A673 (cell line): ENCODE measurements at places on chromosomes 7 and 10.

DNA sequence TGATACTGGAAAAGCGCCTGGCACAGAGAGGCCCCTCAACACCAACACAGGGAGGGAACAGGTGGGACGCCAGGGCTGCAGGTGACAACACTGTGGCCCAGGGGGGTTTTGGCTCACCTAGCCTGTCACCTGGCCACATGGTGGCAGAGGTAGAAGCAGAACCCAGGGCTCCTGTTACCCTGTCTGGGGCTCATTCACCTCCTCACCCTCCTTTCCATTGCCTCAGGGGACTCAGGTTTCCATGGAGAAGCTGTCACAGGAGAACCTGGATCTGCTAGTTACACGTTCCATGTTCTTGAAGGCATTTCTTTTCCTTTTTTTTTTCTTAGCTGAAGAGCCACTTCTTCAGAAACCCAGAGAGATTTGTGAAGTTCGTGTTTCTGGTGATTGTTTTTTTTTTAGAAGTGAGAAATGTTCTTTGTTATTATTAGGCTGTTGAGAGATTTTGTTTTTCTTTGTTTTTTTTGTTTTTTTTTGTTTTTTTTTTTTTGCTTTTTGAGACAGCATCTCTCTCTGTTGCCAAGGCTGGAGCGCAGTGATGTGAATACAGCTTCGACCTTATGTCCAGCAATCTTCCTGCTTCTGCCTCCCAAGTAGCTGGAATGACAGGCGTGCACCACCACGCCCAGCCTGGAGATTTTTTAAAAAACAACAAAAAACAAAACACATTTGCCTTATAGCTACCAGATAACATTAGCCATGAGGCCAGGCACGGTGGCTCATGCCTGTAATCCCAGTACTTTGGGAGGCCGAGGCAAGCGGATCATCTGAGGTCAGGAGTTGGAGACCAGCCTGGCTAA, 16.0 kb downstream of the DENND2A start:
- no peak for DNase-seq

DNA sequence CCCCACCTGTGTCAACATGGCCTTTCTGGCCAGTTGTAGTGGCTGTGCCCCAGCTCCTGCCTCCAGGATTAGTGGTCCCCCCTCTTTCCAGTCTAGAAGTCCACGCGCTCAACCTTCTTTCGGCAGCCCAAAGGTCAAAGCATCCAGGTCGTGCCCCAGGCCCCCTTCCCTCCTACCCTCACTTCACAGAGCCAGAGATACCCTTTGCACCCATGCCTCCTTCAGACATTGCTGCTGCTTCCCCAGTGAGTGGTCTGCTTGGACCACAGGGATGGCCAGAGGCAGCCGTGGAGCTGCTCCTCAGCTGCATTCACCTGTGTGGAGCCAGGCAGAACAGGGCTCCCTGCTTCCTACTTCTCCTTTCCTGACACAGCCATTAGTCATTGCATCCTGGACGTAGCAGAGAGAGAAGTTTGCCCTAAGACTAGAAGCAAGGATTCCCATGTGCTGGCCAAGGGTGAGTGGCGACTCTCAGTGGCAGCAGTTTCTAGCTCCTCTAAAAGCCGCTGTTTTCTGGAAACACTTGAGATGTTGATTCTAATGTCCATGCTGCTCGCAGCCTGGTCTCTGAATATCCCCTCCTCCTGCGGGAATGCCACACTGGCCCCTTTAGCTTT, 243.1 kb upstream of the SHH start:
- DNase-seq, result no peak

- DNase-seq, result peak; percentile 35
These were observed 126.5 kb upstream of the GAD2 start for GRCh38 chr10:26090026-26090425.

DNA sequence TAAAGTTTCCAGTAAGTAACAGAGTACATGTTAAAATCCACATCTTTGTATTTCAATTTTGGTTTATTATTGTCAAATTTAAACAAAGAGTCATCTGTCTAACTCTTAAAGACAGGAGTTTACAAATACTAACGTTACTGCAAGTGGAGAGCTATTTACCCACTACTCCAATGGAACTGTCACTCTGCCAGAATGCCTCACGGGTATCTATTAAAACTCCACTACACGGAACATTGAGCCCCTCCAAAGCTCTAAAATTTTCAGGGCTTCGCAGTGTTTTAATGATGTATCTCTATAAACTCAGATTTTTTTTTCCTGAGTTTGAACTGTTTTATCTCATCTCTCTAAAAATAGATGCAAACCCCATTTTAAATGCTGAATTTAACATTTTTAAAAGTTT, 388.7 kb upstream of the SEMA3A start:
- no peak for DNase-seq

GRCh38 chr10:112208292-112208691, 24.7 kb upstream of the GPAM start:
- DNase-seq, result no peak

GRCh38 chr7:151923097-151923876, 33.0 kb upstream of the GALNTL5 start:
- no peak for DNase-seq

- no peak for DNase-seq
These were observed 666.2 kb downstream of the TYW1 start for GRCh38 chr7:67662804-67663203.

DNA sequence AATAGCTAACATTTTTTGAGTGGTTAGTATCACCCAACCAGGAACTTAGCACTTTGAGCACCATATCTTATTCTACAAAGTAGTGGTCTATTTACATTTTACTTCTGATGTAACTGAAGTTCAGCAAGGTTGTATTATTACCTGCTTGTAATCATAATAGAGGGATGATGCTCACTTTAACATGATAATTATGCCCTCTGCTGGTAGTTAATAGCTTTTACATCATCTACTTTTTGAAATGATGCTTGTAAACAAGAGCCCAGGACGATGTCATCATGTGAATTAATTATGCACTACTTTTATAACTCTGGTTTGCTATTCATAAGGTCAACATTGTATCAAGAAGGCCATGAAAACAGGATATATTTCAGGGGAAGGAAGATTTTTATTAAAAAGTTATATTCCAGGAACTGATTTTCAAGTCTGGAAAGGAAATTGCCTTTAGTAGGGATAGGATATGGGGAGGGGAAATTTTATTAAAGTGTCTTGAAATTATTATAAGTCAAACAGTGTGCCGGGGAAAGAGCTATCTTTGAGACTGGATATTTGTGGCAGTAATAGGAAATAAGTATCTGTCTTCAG, 80.3 kb upstream of the SCIN start:
- DNase-seq, result peak; percentile 51

DNA sequence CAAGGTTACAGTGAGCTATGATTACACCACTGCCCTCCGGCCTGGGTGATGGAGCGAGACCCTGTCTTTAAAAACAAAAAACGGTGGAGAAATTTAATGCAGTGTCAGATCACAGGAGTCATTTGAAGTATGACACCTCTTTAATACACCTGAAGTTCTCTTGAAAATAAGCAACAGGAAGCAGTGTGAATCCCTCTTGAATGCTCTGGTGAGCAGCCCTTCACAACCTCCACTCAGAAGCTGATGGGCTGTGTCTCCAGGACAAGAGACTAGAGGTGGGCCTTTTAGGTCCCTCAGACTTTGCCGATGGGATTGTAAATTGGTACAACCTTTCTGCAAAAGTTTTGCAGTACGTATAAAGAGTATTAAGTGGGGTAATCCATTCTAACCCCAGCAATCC, 50.1 kb downstream of the CYP26A1 start:
- no peak for DNase-seq

- no peak for DNase-seq
These were observed 323.9 kb upstream of the KCND2 start for GRCh38 chr7:119949053-119949452.

DNA sequence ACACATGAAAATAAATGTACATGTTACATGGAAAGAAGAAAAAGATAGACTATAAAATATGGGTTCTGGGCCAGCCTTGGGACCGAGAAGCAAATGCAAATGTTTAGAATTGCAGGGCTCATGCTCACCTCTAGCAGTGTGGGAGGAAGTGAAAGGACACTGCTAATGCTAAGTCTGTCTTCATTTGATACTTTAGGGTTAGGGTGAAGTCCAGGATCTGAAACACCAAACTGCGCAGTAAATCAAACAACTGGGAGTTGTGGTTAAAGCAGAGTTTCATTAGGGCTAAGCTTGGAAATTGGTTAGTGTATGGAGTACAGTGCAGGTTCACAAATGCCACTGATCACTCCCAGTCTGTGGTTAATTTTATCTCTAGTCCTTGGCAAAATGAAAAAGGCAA, 73.2 kb upstream of the PDK4 start:
- DNase-seq, result no peak

- DNase-seq, result no peak
These were observed 53.8 kb upstream of the SLC16A12 start for GRCh38 chr10:89589101-89589720.

DNA sequence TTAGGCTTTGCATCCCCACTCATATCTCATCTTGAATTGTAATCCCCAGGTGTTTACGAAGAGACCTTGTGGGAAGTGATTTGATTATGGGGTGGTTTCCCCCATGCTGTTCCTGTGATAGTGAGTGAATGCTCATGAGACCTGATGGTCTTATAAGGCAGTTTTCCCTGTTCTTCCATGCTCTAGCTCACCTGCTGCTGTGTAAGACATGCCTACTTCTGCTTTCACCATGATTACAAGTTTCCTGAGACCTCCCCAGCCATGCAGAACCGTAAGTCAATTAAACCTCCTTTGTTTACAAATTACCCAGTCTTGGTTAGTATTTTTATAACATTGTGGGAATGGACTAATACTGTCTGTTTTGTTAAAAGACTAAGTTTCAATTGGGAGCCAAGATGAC, 35.3 kb upstream of the ZNF92 start:
- no peak for DNase-seq

DNA sequence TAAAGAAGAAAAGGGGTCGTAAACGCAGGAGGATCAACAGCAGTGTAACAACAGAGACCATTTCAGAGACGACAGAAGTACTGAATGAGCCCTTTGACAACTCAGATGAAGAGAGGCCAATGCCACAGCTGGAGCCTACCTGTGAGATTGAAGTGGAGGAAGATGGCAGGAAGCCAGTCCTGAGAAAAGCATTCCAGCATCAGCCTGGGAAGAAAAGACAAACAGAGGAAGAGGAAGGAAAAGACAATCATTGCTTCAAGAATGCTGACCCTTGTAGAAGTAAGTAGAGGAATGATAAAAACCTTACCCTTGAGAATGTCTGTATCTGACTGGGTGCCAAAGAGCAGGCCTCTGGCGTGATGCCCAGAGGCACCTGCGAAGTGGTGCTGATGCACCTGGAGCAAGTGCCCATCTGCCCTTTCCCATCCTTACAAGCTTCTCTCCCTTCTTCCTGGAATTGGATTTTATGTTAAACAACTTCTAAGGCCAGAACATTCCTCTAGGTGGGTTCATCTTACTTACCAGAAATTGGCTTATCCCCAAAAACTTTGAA, 86.4 kb upstream of the SAMD8 start:
- no peak for DNase-seq

DNA sequence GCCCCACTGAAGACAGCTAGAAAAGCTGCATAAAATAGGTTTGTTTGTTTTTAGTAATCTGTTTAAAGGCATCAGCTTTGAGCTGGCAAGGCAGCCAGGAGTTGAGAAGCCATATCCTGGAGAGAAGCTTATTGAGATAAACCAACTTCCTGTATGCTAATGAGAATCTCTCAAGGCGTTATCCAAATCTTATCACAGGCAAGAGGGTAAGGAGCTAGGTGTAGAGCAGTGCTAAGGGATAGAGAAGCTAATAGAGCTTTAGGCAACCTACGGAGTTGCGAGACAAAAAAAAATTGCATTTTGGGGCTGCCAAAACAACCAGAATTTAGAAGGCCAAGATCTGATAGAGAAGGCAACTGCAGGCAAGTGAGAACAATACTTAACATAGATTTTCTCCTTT, 641.6 kb downstream of the SH2D4B start:
- peak; percentile 45 for DNase-seq

DNA sequence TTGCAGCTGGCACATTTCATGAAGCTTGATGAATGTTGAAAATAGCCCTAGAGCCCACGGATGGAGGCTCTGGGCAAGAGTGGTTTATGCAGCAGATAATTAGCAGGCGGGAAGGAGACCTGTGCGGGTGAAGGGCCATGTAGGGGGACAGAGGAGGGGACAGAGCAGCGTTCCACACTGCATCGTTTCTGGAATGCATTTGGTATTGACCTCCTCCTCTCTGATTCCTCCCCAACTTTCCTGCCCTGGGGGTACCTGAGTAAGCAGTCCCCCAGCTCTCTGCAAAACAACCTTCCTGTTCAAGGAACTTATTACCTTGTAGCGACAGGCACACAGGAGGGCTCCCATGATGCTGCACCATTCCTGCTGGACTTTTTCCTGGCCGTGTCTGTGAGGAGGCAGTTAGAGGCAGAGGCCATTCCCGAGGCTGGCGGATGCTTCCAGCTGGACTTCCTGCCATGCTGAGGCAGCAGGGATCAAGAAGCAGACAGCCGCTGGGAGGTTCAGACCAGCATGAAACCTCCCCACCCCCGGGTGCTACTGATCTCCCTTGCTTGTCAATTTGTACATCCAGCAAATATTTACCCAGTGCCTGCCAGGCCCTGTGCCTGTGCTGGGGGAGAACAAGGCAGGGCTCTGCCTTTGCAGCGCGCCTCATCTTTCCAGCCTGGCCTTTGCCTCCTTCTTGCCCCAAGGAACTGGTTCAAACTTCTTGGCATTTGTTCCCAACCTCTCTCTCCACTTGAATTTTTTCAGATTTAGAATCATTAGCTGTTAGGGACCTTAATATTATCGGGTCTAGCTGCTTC, 28.7 kb downstream of the SLC29A3 start:
- DNase-seq, result no peak

DNA sequence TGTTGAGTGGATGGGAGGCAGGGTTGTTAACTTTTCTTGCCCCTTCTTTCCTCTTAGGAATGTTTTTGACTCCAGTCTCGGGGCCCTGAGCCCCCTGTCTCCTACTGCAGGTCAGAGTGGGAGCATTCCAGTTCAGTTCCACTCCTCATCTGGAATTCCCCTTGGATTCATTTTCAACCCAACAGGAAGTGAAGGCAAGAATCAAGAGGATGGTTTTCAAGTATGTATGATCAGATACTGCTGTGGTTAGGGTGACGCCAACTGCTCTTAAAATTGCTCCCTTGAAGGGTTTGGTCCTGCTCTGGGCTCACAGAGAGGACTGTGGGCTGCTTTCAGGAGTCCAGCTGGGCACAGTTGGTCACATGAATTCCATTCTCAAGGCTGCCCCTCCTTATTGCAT, 22.0 kb downstream of the VWA2 start:
- no peak for DNase-seq

- no peak for DNase-seq
These were observed 292.5 kb downstream of the GFRA1 start for GRCh38 chr10:115980470-115980869.

- DNase-seq, result peak; percentile 30
These were observed 794 bp downstream of the PCGF6 start for GRCh38 chr10:103350175-103350516.

GRCh38 chr7:118845791-118846190, 621.3 kb downstream of the ANKRD7 start:
- no peak for DNase-seq
